Ecto neural progenitor cell (in vitro differentiated cells): ENCODE measurements at places on chromosomes 16 and 17.
A peak's percentile ranks its signal among the peaks of the same experiment; 100 is the strongest.

- peak; percentile 30 for DNase-seq
These were observed 7.4 kb upstream of the TBX4 start for GRCh38 chr17:61444831-61445230.

DNA sequence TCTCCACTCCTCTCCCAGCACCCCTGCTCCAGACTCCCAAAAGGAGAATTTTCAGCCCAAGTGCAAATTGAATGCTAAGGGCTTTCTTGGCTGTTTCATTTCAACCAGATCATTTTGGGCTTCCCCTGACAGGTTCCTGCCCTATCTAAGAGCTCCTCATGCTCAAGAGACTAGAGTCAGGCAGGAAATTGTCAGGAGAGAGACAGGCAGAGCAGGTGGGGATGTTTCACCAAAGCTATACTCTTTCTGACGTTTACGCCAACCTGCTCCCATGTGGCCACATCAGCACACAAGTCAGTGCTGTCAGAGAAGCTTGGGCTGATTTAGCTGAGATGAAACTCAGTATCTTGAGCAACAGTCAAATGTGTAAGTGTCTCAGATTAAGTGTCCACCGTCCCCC, 31.4 kb downstream of the HIC1 start:
- no peak for DNase-seq

- DNase-seq: no peak
These were observed 7.5 kb downstream of the ASPSCR1 start for GRCh38 chr17:81984773-81985410.

GRCh38 chr16:2456551-2457153, 3.3 kb upstream of the TEDC2 start:
- DNase-seq: no peak

GRCh38 chr17:41625602-41626001, 1.2 kb upstream of the KRT17 start:
- DNase-seq: no peak

DNA sequence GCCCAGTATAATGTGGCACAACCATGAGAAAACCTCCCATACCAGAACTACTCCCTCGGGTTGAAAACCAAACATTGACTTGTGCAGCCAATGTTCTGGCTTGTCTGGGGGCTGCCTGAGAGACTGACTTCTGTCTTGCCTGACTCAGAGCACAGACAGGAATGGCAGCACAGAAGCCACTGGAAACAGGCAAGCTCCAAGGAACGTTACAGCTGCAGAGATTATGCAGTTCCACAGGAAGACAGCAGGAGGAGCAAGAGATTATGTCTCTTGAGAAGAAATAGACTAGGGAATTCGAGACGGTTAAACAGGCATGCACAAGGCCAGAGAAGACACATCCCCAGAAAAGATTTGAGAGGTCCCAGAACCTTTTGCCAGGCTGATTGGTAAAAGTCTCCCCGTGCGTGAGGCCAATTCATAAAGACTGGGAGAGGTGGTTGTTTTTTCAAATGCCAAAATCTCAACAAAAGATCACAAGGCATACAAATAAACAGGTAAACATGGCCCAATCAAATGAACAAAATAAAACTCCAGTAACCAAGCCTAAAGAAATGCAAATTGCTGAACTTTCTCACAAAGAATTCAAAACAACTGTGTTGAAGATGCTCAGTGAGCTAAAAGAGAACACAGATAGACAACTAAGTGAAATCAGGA, 90.6 kb upstream of the CDH5 start:
- peak; percentile 52 for DNase-seq

GRCh38 chr17:64506576-64507412, at the start of gene CEP95:
Gene CEP95, plus strand, starts transcription at chr17:64506977. Its CDS starts 121 bp downstream, at chr17:64507098.
- peak; percentile 100 for DNase-seq

DNA sequence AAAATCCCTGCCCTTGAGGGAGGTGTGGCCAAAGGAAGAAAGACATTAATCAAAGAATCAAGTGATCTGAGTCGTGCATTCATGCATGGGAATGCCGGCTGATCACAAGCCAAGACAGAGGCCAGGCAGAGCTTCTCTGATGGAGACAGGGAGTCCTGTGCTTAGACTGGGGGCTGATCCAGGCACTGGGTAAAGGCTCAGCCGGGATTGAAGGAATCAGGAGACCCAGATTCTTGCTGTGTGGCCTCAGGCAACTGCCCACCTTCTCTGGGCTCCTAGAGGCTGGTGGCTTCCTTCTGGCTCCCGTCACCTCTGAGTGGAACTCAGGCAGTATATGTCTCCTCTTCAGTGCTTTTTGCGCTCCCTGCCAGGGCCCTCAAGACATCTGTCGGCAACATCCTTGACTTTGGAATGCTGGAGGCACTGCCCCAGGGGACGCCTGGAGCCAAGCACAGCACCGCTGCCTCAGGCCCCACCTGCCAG, 17.7 kb downstream of the RAI1 start:
- no peak for DNase-seq

DNA sequence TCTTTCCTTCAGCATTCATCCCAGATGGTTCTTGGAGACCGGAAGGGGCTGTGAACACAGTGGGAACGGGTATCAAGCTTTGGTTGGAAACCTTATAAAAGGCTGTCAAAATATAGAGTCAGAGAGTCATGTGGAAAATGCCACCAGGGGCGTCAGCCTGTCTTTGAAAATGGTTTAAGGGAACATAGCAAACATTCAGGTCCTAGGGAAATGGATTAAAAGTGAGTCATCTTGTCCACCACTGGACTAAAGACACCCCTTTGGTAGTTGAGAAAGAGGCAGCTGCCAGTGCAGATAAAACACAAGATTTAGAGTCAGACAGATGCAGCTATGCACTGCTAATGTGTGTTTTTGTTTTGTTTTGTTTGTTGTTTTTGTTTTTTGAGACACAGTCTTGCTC, 47.8 kb upstream of the BCO1 start:
- DNase-seq: no peak

GRCh38 chr16:86020971-86021370, 122.0 kb downstream of the IRF8 start:
- DNase-seq: peak; percentile 29

- no peak for DNase-seq
These were observed at the start of gene GSDMA for GRCh38 chr17:39962642-39963220. Gene GSDMA, plus strand, starts transcription at chr17:39963004. Its CDS starts 2,684 bp downstream, at chr17:39965688.

DNA sequence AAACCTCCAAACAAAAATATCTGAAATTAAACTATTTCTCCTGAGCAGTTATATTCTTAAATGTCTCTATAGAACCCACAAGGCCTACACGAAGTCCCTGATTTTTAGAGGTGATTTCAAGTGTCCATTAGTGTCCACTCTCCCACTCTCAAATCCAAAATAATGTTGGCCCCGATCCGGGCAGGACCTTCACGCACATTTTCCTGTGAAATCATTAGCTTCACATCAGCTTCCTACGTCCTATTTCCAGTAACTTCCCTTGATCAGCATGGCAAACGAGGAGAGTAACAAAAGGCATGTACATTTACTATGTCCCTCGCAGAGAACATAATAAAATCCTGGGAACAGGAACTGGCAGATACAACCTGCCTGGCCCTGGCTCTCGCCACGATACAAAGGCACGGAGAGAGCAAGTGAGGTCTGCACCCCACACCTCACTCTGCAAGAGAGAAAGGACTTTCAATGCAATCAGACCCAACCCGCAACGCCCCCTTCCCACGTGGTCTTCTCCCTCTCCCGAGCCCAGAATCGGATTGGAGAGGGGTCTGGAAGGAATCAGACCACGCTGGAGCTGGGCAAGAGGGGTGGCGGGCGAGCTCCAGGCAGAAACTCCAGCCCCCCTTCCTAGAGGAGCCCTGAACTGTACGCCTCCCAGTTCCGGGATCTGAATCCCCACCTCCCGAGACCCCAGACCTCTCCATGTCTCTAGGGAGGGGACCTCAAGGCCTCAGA, 17.5 kb upstream of the C17orf78 start:
- peak; percentile 93 for DNase-seq

DNA sequence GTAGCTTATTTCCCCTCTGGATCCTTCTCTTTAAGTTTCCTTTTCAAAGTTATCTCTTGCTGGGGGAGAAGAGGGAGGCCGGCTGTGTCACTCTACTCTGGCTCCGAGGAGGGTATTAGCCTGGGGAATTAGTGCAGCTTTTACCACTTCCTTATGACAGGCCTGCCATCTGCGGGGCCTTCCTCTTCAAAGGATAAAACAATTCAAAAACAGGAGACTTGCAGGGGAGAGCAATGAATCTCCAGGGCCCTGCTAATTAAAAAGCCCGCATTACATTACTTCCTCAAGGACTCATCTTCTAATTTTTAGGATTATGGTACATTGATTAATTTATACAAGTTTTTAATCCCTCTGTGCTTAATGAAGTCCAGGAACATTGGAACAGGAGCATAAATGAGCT, 190.9 kb upstream of the CDH5 start:
- DNase-seq: peak; percentile 27

GRCh38 chr17:50487213-50488096, 8.8 kb downstream of the RSAD1 start:
- no peak for DNase-seq

GRCh38 chr17:16491131-16491702, 776 bp downstream of the LRRC75A start:
- DNase-seq: peak; percentile 71

- no peak for DNase-seq
These were observed 44.4 kb upstream of the ATP2A3 start for GRCh38 chr17:4008441-4009185.

GRCh38 chr17:32769846-32770245, 107.1 kb downstream of the MYO1D start:
- no peak for DNase-seq

DNA sequence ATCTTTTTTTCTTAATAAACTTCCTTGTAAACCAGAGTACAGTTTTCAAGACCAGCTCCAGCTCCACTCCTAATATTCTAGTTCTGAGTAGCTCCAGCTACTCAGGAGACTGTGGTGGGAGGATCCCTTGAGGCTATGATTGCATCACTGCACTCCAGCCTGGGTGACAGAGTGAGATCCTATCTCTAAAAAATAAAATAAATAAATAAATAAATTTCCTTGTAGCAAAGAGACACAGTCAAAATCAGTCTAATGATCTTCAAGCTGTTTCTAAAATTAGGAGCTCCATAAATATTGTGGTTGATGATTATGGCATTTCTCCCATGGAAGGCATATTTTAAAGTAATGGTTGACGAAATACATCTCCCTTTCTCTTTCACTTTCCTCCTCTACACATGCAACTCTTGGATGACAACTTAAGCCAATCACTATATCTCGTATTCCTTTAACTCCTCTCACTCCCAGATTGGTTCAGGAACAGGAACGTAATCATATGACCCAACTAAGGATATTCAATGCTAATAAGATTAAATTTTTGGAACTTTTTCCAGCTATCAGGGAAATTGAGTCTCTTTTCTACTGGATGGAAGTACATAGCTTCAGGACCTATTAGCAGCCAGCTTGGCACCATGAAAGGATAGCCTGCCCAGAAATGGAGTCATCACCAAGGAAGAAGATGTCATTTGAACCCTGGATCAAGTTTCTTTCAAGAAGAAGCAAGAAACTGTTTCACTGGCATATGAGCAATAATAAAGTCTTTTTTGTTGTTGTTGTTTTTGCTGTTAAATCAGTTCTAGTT, 42.1 kb upstream of the TAOK1 start:
- no peak for DNase-seq

- DNase-seq: no peak
These were observed 560.3 kb upstream of the CDH8 start for GRCh38 chr16:62596584-62596983.
